ENCODE measurements at places on chromosomes 6 and 20.

- no peak for DNase-seq
Observed at GRCh38 chr6:1739680-1740079, 130.0 kb downstream of the FOXC1 start.

GRCh38 chr6:98904096-98904495 is 43.6 kb downstream of the FBXL4 start:
- DNase-seq, result no peak

DNA sequence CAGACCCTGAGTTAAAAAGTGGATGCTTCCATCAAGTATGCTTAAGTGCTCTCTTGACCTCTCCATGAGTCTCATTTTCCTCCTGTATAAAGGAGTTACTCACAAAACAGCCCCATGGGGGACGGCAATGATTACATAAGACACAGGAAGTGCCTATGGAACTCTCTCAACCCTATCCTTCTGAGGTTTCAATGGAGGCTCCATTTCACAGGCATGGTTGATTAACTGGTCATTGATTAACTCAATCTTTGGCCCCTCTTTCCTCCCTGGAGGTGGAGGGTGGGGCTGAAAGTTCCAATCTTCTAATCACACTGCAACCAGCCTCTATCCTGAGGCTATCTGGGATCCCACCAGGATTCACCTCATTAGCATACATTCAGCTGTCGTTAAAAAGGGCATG is 29.3 kb downstream of the CST8 start:
- no peak for DNase-seq

DNA sequence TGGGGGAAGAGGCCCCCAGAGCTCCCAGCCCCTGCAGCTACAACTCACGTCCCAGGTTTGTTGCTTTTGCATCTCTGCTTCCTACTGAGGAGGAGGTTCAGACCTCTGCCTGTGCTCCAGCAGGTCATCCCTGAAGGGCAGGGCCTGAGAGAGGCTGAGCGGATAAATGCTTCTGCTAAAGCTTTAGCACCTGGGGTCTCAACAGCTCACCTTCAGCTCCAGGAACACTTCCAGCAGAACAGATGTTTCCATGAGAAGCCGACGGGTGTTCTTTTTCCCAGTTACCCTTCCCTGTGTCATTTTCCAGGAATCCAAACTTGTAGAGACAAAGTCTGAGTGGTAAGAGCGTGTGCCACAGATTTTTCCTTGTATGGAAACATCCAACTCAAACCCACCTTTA is 208.8 kb downstream of the TBC1D7 start:
- DNase-seq, result no peak

- no peak for DNase-seq
Observed at GRCh38 chr6:113570161-113570560, 287.0 kb upstream of the MARCKS start.

GRCh38 chr6:7218406-7218988 is 94.5 kb downstream of the SSR1 start:
- no peak for DNase-seq

DNA sequence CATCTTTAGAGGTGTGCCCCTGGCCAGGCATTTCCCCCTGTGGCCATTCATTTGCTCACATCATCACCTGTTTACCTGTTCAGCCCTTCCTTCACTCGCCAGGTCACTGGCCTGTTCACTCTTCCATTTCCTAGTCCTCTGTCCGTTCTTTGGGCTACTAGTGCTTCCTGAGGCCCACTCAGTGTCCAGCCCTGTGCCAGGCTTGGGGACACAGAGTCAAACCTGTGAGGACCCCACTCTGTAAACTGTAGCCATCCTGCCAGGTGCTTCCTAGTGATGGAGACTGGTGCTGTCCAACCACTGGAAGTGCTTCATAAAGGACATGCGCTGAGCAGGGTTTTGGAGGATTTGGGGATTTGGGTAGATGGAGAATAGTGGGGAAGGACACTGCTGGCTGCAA is 3.5 kb downstream of the DLGAP4 start:
- DNase-seq, result no peak

- no peak for DNase-seq
Observed at GRCh38 chr6:23654745-23655144, 471.3 kb upstream of the NRSN1 start.
